ENCODE measurements at places on chromosomes 2 and 18.
A peak's percentile ranks its signal among the peaks of the same experiment; 100 is the strongest.

- no peak for DNase-seq
Measured at GRCh38 chr2:150107816-150108215, 379.7 kb downstream of the RND3 start.

GRCh38 chr2:4792126-4792525 is 900.1 kb upstream of the SOX11 start:
- DNase-seq = no peak

GRCh38 chr2:239034561-239035341 is 186.9 kb downstream of the TWIST2 start:
- no peak for DNase-seq

GRCh38 chr18:25729072-25729471 is 361.3 kb downstream of the SS18 start:
- no peak for DNase-seq

- DNase-seq = no peak
Measured at GRCh38 chr2:84427235-84428138, 31.6 kb downstream of the SUCLG1 start.

DNA sequence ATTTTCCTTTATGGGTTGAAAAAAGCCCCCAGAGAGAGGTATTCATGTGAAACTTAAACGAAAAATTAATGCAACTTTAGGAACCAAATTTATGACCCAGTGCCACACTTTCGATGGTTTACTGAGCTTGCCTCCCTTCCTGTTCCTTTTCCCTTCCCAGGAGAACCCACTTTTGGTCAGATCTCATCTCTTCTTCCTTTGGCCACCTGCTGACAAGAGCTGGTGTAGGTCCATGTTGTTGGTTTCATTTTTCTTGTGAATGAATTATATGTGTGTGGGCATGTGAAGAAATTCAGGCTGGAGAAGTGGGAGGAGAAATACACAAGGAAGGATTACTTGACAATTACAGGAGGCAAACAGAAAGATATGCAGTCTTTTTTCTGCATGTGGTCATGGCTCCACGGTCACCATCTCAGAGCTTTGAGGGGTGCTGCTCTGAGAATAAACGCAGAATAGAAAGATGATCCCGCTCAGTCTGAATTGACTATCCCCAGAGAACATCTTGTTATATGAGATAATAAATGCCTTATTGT is 111.3 kb upstream of the TCF4 start:
- DNase-seq = no peak

GRCh38 chr2:85635011-85635410 is 19.0 kb downstream of the USP39 start:
- no peak for DNase-seq

- DNase-seq = peak; percentile 18
Measured at GRCh38 chr2:18001671-18002070, 123.2 kb downstream of the KCNS3 start.

DNA sequence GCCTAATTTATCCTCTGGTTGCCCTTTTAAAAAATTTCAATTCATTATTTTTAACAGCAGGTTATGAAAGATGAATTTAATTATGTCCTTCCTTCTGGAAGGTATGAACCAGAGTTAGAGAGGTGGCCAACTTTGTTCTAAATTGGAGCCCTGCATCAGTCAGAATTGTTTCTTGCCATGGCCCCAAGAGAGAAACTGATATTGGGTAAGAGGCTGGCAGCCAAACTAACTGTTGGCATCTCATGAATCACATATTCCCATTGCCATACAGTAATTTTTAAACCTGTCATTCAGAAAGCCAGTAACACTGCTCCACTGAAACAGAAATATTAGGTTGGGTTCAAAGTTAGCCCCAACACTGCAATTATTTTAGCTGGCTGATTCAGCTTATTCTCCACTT is 67.4 kb downstream of the SMAD2 start:
- DNase-seq = no peak

DNA sequence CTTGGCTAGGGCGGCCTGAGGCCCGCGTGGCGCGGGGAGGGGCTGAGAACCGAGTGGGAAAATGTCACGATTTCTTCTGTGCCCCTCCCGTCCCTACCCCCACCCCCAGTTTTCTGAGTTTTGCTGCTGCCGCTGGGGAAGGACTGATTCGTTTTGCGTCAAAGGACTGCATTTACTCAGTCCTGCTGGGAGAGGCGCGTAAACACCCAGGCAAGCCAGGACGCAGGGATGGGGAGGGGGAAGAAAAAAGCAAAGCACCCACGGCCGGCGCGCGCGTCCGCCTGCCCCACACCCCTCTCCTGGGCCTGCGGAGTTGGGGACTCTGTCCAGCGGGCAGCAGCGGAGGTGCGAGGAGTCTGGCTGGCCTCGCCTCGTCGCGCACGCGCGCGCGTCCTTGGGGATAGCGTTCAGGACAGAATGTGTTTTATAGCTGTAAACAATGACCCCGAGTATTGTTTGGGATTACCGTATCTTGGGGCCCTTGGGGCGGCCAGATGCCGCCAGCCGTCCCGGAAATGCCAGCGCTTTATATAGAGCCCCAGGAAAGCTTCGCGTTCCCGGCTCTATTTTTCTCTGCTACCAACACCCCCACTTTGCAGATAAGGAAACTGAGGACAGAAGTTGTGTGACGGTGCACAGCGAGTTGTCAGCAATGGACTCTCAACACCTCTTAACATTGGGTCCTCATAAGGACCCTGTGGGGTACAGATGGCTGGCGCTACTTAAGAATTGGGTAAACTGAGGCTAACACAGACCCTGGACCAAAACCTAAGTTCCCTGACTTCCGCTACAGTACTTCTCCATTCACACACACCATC is 1.7 kb upstream of the FOSL2 start:
- DNase-seq = peak; percentile 71

- no peak for DNase-seq
Measured at GRCh38 chr18:3447068-3447894, 2.7 kb upstream of the TGIF1 start.

DNA sequence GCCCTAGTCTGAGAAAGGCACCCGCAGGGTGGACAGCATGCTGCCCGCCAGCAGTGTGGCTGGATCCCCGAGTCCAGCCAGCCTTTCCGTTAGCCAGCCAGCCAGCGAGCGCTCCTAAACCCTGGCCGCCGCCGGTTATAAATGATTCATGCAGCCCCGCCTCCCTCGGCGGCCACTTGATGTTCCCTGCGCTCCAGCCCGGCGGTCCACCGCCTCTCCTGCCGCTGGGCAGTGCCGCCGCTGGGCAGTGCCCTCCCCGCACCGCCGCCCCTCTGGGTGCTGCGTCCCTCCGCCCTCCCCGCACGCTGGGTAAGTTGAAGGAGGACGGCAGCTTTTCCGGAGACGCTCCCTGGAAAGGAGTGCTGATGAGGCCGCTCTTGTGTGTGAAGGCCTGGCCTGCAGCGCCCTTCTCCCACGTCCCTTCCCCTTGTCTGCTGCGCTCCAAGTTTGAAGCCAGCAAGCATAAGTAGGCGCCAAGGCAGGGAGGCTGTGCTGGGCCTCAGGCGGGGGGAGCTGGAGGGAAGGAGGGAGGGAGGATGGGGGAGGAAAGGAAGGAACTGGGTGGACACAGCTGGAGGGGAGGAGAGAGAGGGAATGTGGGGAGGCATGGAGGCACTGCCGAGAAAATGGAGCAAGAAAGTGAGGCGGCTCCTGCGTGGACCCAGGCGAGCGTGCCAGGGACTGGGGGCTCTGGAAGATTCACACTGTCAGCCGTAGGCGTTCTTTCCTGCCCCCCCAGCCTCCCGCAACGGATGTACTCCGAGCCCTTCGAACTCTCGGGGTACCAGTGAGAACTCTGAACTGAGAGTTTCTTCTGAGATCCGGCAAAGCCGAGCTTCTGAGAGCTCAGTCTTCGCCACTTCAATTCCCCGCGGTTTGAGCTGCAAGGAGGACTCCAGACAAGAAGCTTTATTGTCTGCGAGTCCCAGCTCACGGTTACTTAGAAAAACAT is 131.9 kb downstream of the GLI2 start:
- no peak for DNase-seq

DNA sequence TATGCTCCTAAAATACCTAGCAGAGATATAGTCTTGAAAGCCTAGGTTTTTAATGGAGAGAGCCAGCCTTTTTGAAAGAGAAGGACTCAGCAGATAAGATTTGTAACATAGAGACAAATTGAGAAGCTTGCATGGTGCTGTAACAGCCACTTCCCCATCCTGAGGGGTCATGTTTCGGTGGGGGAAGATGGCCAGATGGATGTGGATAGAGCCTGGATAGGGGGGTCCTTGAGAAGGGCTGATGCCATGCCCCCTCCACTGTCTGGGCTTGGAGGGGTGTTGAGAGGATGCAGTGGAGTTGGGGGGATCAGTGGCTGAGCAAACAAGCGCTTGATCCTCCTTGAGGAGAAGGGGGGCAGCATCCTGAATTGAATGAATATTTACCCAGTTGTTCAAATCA is 178.0 kb upstream of the HS6ST1 start:
- DNase-seq = no peak

GRCh38 chr2:141440072-141440635 is 690.7 kb downstream of the LRP1B start:
- no peak for DNase-seq

- DNase-seq = no peak
Measured at GRCh38 chr2:12725233-12726187, 8.8 kb downstream of the TRIB2 start.

DNA sequence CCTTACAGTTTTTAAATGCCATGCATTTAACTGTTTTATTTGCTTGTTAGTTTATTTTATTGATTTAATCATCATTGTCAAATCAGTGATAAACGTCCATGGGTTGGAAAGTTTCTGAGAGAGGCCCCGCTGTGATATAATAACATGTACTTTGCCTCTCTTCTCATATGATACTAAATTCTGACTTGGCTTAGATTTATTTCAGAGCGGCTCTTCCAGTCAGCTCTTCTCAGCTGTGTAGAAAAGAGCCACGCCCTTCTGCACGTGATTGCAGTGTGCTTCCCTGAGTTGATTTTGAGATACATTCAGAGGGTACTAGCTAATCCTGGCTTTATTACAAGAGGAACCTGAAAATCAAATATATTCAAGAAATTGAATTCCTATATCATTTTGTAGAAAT is 218.6 kb downstream of the KCNE4 start:
- DNase-seq = no peak

- no peak for DNase-seq
Measured at GRCh38 chr2:229714736-229715541, 584 bp upstream of the DNER start.

- no peak for DNase-seq
Measured at GRCh38 chr2:111632661-111633060, 251.3 kb downstream of the ANAPC1 start.

DNA sequence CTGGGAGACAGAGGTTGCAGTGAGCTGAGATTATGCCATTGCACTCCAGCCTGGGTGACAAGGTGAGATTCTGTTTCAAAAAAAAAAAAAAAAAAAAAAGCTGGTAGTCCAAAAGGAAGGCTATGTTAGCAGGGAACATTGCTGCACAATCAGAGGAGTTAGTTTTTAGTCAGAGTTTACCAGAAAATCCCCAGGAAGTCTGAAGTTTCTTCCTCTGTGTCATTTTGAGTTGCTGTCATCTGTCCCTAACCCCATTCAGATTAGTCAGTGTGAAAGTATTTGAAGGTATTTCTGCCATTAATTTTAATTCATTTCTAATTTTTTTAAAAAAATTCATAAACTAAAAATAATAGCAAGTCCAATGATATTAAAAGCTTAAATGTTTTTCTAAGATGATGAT is 33.5 kb upstream of the CERS6 start:
- no peak for DNase-seq

GRCh38 chr2:168562971-168563370 is 106.9 kb downstream of the CERS6 start:
- DNase-seq = no peak

- no peak for DNase-seq
Measured at GRCh38 chr2:178309541-178309940, 115.2 kb downstream of the OSBPL6 start.

- no peak for DNase-seq
Measured at GRCh38 chr2:118012778-118013177, 1.1 kb downstream of the CCDC93 start.

- DNase-seq = no peak
Measured at GRCh38 chr2:213253162-213253561, 31.1 kb upstream of the SPAG16 start.

DNA sequence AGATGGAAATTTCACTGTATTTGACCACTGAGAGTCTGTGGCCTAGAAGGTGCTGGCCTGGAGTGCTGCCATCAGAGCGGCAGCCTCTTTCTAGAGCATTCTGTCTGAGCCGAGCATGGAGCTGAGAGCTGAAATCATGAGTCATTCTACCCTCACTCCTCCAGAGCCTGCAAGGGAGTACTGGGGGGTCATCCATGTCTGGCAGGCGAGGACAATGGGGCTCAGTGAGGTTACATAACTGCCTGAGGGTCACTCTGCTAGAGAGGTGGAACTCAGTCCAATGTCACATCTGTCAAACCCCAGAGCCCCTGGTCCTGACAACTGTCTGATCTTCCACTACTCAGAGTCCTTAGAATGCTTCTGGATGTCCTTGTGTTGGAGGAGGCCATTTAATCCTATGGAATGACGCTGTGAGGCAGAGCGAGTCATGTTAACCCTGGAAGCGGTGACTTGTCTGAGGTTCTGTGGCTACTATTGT is 65.3 kb downstream of the HAUS1 start:
- DNase-seq = no peak

- DNase-seq = no peak
Measured at GRCh38 chr2:233267516-233268245, 16.2 kb downstream of the ATG16L1 start.

DNA sequence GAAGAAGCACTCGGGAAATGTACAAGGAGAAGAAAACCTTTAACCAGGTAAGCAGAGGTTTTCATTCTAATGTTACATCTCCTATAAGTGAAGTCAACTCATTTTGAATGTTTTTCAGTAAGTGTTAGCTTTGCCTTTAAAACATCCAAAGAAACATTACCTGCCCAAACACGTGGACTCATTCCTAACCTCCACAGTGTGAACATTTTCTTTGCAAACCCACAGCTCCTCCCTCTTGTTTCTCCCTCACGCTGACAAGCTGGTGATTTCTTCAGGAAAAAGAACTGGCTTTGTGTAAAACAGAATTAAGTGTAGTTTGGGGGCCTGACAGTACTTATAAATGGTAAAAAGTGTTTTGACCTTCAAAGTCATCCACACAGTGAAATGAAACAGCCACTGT is 72.5 kb downstream of the MTCL1 start:
- DNase-seq = no peak

DNA sequence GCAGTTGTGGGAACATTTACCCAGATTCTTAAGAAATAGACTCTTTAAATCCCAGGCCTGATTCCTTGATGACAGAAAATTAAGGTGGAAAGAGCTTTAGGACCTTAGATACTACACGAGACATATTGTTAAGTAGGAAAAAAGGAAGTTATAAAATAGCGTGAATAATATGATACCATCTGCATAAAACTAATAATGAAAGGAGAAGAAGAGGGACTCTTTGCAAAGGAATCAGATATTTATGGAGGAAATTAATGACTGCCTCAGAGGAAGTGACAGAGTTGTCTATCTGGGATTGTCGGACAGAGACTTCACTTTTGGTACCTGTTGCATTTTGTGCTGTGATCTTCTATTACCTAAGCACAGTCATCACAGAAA is 20.8 kb downstream of the APCDD1 start:
- DNase-seq = no peak

- no peak for DNase-seq
Measured at GRCh38 chr2:188937228-188938220, 36.6 kb upstream of the COL3A1 start.

DNA sequence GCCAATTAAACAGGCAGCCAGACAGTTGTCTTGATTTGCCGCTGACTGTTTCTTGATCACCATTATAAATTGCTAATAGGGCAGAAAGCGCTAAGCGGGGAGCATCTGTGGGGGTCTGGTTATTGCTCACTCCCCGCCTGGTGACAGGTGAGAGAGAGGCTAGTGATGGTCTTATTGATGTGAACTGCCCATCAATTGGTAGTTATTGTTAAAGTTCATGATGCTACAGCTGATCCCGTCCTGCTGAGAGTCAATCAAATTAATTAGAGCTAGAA is 148.5 kb downstream of the LNPK start:
- no peak for DNase-seq

All from NCI-H2171 treated with DMSO at 0.1 percent for 48 hours (cell line).